ENCODE measurements at places on chromosomes 11 and 22.
A peak's percentile ranks its signal among the peaks of the same experiment; 100 is the strongest.

DNA sequence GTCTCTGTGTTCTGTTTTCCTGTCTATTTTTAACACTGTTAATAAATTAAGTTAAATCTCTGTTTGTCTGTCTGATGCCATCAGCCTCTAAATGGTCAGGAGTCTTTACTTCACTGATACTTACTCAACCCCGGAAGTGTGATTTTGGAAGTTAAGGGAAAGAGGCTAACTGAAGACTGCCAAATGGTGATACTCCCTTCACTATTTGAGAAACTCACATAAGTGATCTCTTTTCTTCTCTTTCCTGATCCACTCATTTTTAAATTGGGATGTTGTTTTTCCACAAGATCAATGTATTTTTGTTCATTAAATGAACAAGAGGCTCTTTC, 389 bp upstream of the CASP12 start:
- no peak for DNase-seq

GRCh38 chr11:118135051-118135795, 17.4 kb downstream of the SCN4B start:
- DNase-seq = no peak

DNA sequence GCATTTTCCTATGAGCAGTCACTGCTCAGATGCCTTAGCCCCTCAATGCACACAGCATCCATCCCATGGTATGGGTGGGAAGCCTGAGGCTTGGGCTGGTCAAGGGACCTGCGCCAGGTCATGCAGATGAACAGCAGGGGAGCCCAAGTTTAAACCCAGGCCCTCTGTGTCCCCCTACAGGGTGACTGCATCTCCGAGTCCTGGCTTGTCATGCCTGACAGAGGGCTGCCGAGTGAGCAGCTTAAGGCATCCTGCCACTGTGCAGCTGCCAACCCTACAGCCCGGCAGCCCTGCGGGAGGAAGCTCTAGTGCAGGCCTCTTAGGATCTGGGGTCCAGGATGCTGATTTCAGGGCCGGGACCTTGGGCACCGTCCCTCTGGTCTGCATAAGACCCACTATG, 10.0 kb downstream of the IL2RB start:
- no peak for DNase-seq

DNA sequence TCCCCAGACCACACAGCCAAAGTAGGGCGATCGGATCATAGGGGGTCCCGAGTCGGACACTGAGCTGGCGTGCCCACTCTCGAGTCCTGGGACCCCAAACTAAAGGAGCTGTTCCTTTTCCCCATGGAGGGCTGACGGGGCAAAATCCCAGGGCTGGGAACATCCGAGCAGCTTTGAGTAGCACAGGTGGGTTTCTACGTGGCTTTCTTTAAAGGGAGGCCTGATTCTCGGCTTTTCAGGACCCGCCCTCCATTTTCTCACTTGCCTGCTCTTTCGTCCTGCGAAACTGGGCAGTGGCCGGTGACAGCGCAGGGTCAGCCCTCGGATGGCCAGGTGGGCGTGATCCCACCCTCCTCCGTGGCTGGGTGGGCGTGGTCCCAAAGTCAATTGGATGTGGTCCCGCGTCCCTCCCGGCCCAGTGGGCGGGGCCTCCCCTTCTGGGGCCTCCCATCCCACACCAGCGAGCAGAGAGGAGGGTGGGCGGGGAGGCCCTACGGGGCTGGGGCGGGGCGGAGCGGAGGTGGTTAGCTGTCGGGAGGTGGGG, 17.5 kb upstream of the TXNRD2 start:
- no peak for DNase-seq

- no peak for DNase-seq
Measured at GRCh38 chr11:117900121-117900648, 23.7 kb upstream of the FXYD6 start.

DNA sequence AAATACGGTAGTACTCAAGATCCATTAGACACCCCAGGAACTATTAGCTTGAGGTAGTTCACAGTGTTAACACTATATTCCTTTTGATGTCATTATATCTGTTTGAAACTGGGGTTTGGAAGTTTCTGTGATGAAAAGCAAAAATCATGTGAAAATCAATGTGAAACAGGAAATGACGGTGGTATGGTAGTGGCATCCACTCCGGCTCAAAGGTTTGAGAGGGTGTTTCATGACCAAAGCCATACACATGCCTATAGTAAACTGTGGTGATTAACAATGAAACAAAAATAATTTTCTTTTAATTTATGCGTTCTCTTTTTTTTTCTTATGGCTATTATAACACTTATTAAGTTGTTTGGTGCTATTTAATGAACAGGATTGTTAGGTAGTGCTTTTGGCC, 10.9 kb downstream of the RAB38 start:
- peak; percentile 1 for DNase-seq

DNA sequence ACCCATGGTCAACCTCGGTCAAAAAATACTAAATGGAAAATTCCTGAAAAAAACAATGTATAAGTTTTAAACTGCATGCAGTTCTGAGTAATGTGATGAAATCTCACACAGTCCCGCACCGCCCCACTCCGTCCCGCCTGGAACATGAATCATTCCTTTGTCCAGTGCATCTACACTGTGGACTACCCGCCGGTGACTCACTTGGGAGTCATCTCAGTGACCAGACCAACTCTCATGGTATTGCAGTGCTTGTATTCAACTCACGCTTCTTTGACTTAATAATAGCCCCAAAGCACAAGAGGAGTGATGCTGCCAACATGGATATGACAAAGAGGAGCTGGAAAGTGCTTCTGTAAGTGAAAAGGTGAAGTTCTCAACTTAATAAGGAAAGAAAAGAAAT, 48.8 kb downstream of the ARHGAP32 start:
- DNase-seq = no peak

DNA sequence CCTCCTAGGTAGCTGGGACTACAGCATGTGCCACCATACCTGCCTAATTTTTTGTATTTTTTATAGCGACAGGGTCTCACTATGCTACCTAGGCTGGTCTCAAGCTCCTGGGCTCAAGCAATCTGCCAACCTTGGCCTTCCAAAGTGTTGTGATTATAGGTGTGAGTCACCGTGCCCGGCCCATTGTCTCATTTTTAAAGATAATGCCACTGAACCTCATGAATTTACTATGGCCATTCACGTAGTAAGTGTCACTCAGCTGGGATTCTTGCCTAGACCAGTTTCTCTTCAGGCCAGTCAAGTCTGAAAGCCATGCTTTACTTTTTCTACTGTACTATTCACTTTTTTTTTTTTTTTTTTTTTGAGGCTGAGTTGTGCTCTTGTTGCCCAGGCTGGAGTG, 22.4 kb downstream of the DEPDC5 start:
- DNase-seq = no peak

GRCh38 chr11:10885703-10886363, 28.0 kb upstream of the ZBED5 start:
- DNase-seq = no peak

GRCh38 chr22:25176175-25176574, 23.5 kb upstream of the CRYBB3 start:
- DNase-seq = no peak

GRCh38 chr22:24727218-24727851, 47.2 kb downstream of the PIWIL3 start:
- peak; percentile 10 for DNase-seq

DNA sequence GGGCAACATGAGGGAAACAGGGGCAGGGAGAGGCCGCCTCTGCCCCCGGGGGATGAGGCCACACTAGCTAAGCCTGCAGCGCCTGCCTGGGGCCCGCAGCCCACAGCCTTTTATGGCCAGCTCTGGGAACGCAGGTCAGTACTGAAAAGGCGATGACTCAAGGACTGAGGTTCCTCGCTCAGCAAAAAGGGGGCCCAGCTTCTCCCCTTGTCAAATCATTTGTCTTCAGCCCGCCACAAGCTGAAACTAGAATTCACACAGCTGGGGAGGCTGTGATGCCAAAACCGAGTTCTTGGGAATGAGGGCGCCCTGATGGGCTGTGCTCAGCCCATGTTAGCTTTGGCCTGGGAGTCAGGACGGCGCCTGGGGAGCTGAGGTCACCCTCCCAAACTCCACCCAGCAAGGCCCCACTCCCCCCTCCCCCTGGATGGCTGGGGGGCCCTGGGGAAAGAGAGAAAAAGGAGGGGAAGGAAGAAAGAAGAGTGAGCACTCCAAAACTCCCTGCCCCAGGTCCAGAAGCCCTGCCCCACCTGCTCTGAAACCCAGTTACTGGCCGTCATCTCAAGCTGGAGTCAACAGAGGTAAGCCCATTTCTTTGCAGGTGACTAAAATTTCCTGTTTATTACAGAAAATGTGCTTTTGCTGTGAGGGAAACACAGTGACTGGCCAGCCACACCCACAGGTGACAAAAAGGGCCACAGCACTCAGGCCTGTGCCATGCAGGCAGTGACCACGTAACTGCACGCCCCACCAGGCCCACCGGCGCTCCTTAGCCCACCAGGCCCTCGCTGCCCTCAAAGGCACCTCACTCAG, 13.7 kb downstream of the EHD1 start:
- DNase-seq = no peak

- no peak for DNase-seq
Measured at GRCh38 chr11:37988031-37988430, 1390.0 kb upstream of the RAG2 start.

DNA sequence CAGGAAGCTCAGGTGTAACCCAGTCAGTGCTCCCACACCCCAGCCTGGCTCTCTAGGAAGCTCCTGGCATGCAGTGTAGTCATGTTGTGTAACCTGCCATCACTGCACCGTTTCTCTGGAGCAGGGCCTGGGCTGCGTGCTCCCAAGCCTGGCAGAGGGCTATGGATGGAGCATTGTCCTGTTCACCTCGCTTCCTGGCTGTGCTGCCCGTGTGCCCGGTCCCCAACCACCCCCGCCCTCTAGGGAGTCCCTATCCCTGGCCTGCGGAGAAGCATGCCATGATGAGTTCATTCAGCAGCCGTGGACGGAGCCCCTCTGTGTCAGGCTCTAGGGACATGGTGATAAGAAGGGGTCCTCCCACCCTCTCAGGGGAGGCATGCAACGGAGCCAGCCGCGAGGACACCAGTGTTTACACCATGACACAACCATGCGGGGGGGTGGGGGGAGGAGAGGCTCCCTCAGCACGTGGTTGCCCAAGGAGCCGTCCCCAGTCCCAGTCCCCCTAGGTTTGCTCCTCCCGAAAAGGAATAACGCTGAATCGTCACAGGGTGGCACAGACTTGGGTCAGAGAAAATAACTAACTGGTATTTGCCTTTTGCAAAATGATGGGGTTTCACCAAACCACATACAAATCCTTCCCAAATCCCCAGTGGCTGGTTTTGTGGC, 73.1 kb downstream of the FBLN1 start:
- DNase-seq = no peak

DNA sequence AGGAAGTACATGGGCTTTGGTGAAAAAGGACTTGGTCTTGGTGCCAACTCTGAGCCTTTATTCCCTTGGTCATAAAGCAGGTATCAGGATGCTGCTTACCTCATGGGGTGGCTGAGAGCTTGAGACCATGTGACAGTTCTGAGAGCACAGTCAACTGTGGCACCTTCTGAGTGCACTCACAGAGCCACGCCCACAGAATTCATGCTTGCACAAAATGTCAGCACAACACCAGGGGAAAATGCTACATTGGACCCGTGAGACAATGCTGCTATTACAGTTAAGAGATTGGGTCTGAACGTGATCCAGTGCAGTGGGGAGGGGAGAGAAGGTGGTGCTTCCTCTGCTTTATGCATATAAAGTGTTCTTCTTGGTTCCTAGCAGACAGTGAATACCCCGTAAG, 79.5 kb upstream of the SPON1 start:
- DNase-seq = peak; percentile 9

GRCh38 chr11:46290598-46291309, 13.3 kb downstream of the CREB3L1 start:
- DNase-seq = no peak

DNA sequence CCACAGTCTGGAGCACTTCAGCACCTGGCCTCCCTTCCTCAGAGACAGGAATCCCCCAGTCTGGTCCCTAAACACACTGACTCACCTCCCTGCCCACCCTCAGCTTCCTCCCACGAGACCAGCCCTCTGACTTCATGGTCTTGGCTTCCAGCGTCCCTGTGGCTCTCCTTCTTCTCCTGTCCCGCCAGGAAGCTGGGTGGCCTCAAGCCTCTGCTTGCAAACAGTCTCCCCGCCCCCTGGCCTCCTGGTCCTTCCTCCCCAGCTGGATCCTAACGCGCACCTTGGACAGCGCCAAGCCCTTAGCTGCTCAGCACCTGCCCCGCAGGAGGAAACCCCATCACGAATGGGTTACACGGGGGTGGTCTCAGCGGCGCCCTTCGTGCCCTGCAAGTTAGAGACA, 4.5 kb downstream of the NCF4 start:
- no peak for DNase-seq

DNA sequence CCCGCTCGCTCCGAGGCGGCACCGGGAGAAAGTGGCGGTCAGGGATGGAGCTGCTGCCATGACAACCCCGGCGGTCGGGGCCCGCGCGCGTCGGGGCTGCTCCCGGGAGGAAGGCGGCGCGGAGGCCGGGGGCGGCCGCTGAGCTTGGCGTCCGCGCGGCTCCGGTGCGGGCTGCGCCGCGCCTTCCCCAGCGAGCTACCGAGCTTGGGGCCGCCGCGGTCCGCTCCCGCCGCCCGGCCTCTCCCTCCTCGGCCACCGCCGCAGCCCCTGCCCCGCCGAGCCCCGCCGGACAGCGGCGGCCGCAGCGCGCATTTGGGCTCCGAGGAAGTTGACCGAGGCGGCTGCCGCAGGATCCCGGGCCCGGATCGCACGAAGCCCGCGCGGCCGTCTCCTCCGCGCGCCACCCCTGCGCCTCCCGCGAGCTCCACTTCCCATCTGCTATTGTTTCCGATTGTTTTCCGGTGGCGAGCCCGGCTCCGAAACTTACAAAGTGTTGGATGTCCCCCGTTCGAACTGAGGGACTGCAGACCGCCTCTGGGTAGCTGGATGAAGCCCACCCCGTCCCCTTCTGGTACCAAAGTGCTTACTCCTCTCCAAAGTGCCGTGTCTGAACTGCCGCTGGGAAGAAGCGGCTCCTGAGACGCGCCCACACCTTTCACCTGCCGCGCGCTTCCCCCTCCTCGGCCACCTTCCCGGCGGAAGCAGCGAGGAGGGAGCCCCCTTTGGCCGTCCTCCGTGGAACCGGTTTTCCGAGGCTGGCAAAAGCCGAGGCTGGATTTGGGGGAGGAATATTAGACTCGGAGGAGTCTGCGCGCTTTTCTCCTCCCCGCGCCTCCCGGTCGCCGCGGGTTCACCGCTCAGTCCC, 540.3 kb downstream of the NTM start:
- no peak for DNase-seq

DNA sequence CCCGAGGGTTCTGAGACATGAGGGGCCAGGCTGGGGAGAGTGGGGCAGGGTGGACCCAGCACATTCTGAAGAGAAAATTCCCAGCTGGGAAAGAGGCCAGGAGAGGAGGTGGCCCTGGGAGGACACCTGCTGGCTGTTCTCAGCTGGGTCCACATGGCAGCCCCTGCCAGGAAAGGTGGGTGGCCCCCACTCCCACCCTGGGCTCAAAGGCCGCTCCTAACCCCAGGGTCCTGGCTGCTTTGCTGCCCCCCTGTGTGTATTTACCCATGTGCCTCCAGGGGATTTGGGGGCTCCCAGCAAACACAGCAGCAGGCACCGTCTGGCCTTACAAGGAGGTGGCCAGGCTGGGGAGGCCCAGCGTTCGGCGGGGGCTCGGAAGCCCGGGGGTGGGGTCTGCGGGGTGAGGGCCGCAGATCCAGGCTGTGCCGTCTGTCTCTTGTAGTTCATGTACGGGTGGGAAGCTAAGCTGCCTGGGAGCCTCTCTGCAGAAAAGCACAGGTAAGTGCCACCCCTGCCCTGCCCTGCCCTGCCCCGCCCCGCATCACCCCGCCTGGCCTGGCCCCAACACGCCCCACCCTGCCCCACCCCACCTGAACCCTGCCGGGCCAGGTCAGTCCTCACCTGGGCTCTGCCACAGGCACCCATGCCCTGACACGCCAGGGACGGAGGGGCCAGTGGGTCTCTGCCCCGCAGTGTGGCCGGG, 10.6 kb downstream of the MUC5B start:
- no peak for DNase-seq

GRCh38 chr11:8640267-8640906, 42.1 kb downstream of the TRIM66 start:
- DNase-seq = no peak
